ENCODE measurements at places on chromosomes 2 and 18. TPM values are rescaled to one million over a fixed set of nuclear protein-coding genes. Genes with fewer than 3 reads are reported as not detected.

Gene CCDC85A
- 4.1 TPM for polyA plus RNA-seq

GRCh38 chr18:55588111-55588869 lies at the start of gene TCF4:
Gene TCF4 (minus strand): TSS chr18:55588192. CDS start chr18:55587116, 1,076 bp downstream.
- no peak for DNase-seq

Gene STK25
- 166 TPM for polyA plus RNA-seq

Gene HOXD13
- 4.1 TPM for polyA plus RNA-seq

DNA sequence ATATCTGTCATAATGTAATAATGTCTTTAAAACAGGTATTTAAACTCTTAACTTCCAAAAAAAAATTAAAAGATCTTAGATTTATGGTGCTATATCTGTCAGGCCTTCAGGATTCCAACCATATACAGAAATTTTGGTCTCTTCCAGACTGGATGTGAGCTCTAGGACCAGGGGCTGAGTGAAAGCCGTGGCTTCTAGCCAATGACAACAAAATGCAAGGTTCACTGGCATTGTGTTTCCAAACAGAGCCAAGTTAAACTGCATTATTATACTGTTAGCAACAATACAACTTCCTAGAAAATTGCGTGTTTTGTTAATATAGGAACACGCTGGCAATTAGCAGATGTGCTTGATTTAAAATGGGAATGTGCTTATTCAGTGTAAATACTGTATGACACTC lies 809.8 kb upstream of the SOX11 start:
- DNase-seq: no peak

GRCh38 chr2:147679955-147680531 lies 164.8 kb upstream of the ACVR2A start:
- no peak for DNase-seq

Gene CNDP1
- polyA plus RNA-seq: 0.20 TPM

GRCh38 chr2:105381101-105381668 lies 17.7 kb downstream of the FHL2 start:
- DNase-seq: no peak

Measured in urinary bladder (tissue), 4 donors.